ENCODE measurements at places on chromosomes 7 and 10. TPM values are rescaled to one million over a fixed set of nuclear protein-coding genes. Genes with fewer than 3 reads are reported as not detected.

- no peak overlapping the region for H3K27ac ChIP-seq
- H3K4me3 ChIP-seq: no peak overlapping the region
- no peaks in the 10 kb centered on the region for H3K4me1 ChIP-seq
- no peaks in the 10 kb centered on the region for H3K27me3 ChIP-seq
- no peaks in the 10 kb centered on the region for H3K36me3 ChIP-seq
Measured at GRCh38 chr10:111439034-111439842, 362.4 kb downstream of the ADRA2A start.

DNA sequence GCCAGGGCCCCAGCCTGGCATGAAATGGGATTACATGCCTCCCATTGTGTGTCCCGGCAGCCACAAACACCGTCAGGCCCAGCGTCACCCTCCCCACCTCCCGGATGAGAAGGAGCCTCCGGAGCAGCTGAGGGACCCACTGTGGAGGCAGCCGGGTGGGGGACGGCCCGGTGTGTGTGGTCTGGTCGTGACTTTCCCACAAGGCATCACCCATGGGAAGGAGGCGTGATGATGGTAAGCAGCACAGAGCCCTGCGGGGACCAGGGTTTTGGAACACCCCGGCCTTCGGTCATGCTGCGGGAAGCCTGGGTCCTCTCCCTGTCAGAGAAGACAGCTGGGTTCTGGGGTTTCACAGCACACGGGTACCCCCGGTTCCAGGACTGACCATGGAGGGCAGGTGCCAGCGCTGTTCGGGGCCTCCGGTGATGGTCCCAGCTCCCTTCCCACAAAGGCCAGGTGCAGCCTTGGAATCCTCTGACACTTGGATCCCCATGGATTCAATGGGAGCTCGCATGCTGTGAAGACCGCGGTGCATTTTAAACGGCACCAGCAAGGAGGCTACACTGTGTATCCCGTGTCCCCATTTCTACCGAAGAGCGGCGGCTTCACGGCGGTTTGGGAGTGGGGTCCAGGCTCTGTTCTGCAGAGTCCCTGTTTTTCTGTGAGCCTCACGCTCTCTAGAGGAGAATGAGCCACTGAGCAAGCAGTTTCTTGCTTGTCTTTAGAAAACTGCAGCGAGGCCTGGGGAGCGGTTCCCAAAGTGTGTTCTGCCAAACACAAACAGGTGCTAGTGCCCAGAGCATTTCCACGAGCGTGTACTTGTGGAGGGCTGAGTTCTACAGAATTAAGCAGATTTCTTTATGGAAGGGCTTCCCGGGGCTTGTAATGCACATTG lies 336.0 kb downstream of the ADARB2 start:
- H3K4me3 ChIP-seq: no peak overlapping the region
- DNase-seq: no peak
- H3K27ac ChIP-seq: no peak overlapping the region
- H3K36me3 ChIP-seq: no peaks in the 10 kb centered on the region

DNA sequence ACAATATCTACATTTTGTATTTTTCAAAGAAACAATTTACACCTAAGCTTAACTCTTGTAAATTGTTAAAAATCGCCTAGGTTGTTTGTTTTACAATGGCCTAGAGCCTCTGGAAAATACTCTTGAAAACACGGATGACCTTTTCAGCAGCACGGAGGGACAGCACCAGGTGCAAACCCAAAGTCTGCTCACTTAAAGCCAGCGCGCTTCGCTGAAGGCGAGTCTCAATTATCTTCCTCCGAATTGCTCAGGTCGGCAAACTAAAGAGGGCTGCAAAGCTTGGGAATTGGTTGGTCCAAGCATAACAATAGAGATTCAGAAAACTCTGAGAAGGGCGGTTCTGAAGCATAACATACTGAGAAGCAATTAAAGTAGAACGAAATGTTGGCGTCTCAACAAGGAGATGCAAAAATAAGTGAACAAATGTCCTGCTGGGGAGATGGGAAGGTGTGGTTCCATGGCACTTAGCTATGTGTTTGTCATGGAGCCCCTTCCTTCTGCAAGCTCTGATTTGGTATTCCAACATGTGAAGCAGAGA lies 139.9 kb upstream of the PITRM1 start:
- H3K27me3 ChIP-seq: no peaks in the 10 kb centered on the region
- no peak overlapping the region for H3K27ac ChIP-seq
- no peaks in the 10 kb centered on the region for H3K4me1 ChIP-seq
- H3K4me3 ChIP-seq: no peak overlapping the region
- H3K36me3 ChIP-seq: no peaks in the 10 kb centered on the region
- DNase-seq: no peak

DNA sequence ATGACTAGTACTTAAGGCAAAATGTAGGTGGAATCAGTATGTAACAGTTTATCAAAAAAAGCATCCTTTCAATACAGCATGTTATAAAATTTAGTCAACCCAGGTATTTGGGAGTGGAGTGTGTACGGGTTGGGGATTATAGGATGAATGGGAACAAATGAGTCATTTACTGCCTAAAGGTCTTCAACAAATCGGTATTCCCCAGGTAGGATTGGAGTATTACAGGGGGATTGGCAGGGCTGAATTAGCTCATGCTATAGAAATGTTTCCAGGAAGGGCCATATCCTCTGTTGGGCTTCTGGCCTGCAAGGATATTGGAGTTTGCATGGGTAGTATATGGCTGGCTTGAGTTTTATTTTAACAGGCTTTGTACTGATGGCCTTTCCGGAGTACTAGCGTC lies 723.7 kb downstream of the SORCS1 start:
- H3K27ac ChIP-seq: no peak overlapping the region
- DNase-seq: no peak
- H3K36me3 ChIP-seq: no peaks in the 10 kb centered on the region
- H3K4me3 ChIP-seq: no peak overlapping the region
- H3K4me1 ChIP-seq: no peaks in the 10 kb centered on the region

DNA sequence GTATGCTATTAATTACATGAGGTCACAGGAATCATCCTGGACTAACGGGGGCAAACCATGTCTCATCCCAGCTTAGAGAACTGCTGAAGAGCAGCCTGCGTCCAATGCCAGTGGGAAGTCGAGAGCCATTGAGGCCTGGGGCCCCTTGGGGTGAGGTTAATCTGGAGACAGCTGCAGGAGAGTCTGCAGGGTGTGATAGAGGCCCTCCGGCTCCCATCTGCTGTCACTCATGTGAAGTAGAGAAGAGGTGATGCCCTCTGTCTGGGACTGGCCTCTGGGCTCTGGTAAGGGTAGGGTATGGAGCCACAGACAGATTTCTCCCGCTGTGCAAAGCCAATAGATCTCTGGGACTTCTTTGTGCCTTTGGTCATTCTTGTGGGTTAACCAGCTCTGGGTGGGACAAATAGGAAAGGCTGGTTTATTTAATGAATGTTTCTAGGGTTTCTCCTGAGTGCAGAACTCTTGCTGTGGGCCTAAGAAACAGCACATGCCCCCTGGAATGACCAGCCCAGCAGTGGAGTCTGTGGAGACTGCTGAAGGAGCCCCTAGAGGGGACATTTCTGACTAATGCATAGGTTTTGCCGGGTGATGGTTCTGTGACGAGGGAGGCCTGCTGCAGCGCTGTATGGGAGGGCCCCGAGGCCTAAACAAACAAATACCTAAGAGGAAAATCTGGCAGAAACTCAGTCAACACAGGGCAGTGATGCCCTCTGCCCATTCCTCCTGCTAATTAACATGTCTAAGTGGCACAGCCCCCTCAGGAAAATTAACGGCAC lies 34.5 kb downstream of the CRHR2 start:
- no peaks in the 10 kb centered on the region for H3K27me3 ChIP-seq
- H3K27ac ChIP-seq: no peak overlapping the region
- no peak for DNase-seq
- H3K36me3 ChIP-seq: no peaks in the 10 kb centered on the region

AQP1 gene
- total RNA-seq: 197 TPM

DNA sequence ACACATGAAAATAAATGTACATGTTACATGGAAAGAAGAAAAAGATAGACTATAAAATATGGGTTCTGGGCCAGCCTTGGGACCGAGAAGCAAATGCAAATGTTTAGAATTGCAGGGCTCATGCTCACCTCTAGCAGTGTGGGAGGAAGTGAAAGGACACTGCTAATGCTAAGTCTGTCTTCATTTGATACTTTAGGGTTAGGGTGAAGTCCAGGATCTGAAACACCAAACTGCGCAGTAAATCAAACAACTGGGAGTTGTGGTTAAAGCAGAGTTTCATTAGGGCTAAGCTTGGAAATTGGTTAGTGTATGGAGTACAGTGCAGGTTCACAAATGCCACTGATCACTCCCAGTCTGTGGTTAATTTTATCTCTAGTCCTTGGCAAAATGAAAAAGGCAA lies 73.2 kb upstream of the PDK4 start:
- no peaks in the 10 kb centered on the region for H3K36me3 ChIP-seq
- H3K4me3 ChIP-seq: no peak overlapping the region
- H3K27me3 ChIP-seq: no peaks in the 10 kb centered on the region
- H3K27ac ChIP-seq: no peak overlapping the region
- DNase-seq: no peak

GRCh38 chr7:90764848-90765570 lies 168.9 kb downstream of the CDK14 start:
- DNase-seq: no peak
- no peaks in the 10 kb centered on the region for H3K36me3 ChIP-seq
- H3K4me3 ChIP-seq: no peak overlapping the region
- H3K27ac ChIP-seq: no peak overlapping the region
